Lower lobe of right lung (tissue), 2 donors: ENCODE measurements at places on chromosomes 2 and 18.
A peak's percentile ranks its signal among the peaks of the same experiment; 100 is the strongest.

DNA sequence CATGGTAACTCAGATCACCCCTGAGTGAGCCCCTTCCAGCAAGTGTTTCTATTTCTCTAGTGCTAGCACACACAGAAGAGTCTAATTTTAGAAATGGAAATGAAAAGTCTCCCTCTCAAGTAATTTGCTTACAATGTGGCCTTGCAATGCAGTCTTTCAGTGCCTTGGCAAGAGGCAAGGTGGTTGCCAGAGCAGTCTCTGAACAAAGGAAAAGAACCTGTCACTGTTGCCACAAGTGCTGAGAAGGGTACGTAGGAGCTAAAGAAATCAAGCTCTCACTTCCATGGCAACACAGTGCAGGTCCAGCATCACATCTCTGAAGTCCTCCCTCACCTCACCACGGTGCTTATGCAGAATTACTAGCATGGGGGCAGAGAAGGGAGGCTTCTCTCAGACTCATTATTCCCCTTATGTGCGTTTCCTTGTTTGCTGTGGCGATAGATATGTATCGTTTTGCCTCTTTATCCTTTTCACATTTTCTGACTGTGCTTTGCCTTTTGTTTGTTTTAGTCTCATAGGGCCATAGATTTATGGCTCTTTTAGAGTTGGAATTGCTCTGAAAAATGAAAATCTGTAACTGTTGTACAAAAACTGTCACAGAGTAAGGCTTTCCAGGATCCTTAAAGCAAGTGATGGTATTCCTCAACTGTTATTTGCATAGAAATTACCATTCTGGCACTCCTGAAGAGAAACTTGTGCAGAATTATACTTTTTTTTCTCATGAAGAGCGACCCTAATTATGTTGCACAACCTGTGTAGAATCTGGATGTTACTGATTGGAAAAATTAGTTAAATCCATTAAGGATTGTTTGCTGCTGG, 164.8 kb downstream of the CCDC85A start:
- H3K4me1 ChIP-seq, result no peaks in the 10 kb centered on the region
- no peaks in the 10 kb centered on the region for H3K27me3 ChIP-seq
- H3K27ac ChIP-seq, result no peak overlapping the region

DNA sequence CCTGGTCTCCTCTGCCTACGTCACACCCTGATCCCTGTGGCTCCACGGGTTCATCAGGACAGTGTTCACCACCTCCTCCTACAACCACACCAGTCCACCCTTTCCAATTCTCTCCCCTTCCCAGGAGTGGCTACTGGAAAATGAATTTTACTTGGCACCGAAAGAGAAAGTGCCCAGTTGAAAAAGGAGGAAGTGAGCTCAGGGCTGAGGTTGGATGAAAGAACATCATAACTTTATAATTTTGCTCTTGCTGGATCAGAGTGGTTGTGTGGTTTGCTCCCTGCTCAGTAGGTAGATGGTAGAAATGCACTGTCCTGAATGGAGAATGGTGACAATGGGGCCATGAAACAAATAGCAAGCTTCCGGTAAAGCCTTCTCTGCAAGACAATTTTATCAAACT, 140.3 kb upstream of the DDX18 start:
- no peak overlapping the region for H3K27ac ChIP-seq
- no peaks in the 10 kb centered on the region for H3K36me3 ChIP-seq
- H3K4me1 ChIP-seq, result no peaks in the 10 kb centered on the region

DNA sequence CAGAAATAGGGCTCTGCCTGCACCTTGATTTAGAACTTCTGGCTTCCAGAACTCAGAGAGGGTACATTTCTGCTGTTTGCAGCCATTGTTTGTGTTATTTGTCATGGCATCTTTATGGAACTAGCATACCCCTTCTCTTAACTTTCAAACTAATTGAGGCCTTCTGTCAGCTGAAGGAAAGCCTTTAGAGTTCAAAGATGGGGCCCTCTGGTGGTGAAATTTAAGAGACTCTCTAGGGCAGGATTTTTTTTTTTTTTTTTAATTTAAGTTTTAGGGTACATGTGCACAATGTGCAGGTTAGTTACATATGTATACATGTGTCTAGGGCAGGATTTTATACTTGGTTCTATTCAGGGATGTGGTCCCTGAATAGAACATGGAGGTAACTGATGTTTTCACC, 260.6 kb upstream of the LINC00305 start:
- H3K27me3 ChIP-seq, result no peaks in the 10 kb centered on the region
- no peaks in the 10 kb centered on the region for H3K36me3 ChIP-seq
- H3K4me3 ChIP-seq, result no peak overlapping the region
- H3K27ac ChIP-seq, result no peak overlapping the region
- no peak for DNase-seq

DNA sequence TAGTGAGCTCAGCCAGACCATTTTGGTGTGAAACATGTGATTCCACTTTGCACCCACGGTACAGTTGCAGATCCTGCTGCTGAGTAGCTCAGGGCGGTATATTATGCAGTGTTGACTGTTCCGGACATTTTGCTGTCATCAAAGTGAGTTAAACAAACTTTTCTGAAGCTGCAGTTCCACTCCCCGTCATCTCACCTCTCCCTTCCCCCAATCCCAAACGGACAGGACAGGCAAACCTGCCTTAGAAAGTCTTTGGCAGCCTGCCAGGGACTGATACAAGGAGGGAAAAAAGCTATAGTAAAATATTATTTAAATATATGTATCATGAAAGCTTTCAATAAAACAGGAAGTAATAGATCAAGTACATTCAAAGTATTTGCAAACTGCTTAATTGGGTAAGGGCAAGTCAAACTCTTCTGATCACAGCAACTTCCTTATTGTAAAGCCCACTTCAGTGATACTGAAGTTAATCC, 35.5 kb upstream of the SP5 start:
- no peaks in the 10 kb centered on the region for H3K36me3 ChIP-seq
- no peak overlapping the region for H3K27ac ChIP-seq
- no peaks in the 10 kb centered on the region for H3K27me3 ChIP-seq
- no peaks in the 10 kb centered on the region for H3K4me1 ChIP-seq
- DNase-seq, result no peak
- no peak overlapping the region for H3K4me3 ChIP-seq

DNA sequence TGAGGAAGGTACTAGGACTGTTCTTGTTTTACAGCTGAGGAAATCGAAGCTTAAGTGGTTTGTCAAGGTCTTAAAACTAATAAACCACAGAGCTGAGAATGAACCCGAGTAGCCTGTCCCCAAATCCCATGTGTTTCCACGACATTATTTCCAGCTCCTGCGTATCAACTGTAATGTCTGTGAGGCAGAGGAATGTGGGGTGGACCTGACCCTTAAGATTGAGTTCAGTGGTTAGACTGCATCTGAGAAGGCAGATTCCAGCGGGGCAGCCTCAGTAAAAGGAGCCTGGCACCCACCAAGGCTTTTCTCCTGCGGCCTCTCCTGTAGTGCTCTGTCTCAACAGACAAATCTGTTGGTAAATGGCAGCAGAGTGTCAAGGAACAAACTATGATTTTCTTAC, 81.9 kb upstream of the TMEM178A start:
- H3K27ac ChIP-seq, result no peak overlapping the region
- DNase-seq, result no peak
- H3K4me1 ChIP-seq, result no peaks in the 10 kb centered on the region
- no peak overlapping the region for H3K4me3 ChIP-seq
- no peaks in the 10 kb centered on the region for H3K27me3 ChIP-seq
- no peaks in the 10 kb centered on the region for H3K36me3 ChIP-seq

DNA sequence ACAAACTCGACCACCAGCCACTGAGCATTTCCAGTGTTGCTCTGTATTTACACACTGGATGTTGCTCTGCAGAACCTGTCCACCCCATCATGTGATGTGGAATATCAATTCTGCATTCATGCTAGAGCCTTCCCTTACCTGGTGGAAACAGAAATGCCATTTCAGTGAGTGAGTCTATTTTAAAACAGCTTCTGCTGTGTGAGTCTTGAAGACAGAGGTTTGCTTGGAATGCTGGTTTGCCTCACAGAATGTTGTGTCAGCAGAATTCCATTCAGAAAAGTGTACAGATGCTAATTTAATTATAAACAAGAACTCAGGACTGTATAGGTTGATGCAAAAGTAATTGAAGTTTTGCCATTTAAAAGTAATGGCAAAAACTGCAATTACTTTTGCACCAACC, 118.3 kb downstream of the MAP3K20 start:
- H3K36me3 ChIP-seq, result peaks cover 19% of the 10 kb centered on the region
- no peak overlapping the region for H3K27ac ChIP-seq
- peaks cover 10% of the 10 kb centered on the region for H3K4me1 ChIP-seq
- H3K27me3 ChIP-seq, result no peaks in the 10 kb centered on the region

DNA sequence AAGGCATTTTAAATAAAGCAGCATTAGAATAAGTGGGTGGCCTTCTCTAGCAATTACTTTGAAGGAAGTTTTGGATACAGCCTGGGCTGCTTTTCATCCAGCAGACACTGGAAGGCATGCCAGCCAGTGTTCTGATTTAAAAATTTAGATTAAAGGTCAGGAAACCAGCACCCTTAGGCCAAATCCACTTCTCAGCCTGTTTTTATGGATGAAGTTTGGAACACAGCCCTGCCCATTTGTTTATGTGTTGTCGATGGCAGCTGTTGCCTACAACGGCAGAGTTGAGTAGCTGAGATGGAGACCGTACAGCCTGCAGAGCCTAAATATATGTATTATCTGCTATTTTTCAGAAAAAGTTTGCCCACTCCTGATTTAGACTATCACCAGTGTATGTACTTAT, 313.6 kb upstream of the ACVR2A start:
- DNase-seq, result no peak
- H3K4me3 ChIP-seq, result no peak overlapping the region
- no peaks in the 10 kb centered on the region for H3K27me3 ChIP-seq
- no peaks in the 10 kb centered on the region for H3K36me3 ChIP-seq

DNA sequence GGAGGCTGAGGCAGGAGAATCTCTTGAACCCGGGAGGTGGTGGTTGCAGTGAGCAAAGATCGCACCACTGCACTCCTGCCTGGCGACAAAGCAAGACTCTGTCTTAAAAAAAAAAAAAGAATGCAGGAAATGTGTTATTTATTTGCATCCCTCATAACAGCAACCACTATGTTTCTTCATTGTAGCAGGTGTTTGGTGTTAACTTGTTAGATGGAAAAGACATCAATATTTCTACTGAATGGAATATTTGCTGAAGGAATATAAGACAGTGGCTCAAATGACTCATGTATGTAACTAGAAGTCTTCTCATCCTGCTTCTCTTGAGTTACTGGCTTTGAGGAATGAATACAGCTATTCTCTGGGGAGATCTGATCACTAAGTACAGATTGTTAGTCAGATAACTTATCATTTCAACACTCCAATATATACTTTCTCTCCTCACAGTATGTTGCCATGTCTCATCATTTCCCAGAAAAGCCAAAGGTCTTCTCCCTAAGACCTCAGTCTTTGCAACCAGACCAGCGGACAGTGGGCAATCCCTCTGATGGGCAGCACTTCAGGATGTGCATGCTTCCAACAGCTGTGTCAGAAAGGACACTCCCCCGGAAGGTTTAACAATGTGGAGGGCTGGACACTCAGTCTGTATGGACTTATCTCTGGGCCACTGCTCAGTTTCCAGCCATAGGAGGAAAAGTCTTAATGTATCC, 104.4 kb upstream of the STK17B start:
- H3K4me3 ChIP-seq, result no peak overlapping the region
- no peaks in the 10 kb centered on the region for H3K27me3 ChIP-seq
- DNase-seq, result no peak
- peaks cover 35% of the 10 kb centered on the region for H3K4me1 ChIP-seq
- peak overlapping the region; percentile 25 for H3K27ac ChIP-seq

GRCh38 chr18:505483-506122, 5.1 kb upstream of the COLEC12 start:
- H3K27me3 ChIP-seq, result no peaks in the 10 kb centered on the region
- no peak overlapping the region for H3K4me3 ChIP-seq

DNA sequence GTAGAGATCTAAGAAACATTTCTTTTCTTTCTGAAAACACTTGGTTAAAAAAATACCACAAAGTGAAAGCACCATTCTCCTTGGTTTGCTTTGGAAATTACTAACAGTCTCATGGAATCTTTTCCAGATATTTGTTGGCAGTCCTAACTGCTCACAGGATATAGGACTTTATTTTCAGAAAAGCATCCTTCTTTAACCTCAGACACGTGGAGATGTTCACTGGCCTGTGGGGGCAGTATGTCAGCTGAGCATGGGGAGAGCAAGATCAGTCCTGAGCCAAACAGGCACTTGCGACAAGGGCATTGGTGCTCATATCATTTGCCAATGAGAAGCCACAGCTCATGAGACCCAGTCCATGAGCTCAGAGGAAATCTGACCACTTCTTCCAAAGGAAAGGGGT, 371.9 kb downstream of the NBAS start:
- H3K36me3 ChIP-seq, result peaks cover 18% of the 10 kb centered on the region
- no peak overlapping the region for H3K27ac ChIP-seq
- H3K27me3 ChIP-seq, result no peaks in the 10 kb centered on the region
- no peak for DNase-seq
- no peak overlapping the region for H3K4me3 ChIP-seq
- H3K4me1 ChIP-seq, result no peaks in the 10 kb centered on the region

DNA sequence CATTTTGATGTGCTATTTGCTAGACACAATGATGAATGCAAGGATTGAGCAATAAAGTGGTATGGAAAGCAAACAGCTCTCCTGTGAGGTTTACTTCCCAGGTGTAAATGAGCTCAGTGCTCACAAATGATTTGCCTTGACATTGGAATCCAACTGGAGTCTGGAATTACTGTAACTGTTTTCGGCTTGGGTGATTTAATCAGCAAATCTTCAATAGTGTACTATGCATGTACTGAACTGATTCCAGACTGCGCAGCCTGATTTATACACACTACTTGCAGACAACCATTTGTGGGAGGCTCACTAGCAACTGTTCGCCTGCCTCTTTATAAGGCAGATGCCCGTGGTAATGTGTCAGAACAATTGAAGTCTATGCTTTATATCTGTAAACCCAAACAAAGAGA, 27.9 kb upstream of the SOX11 start:
- no peaks in the 10 kb centered on the region for H3K36me3 ChIP-seq
- no peak overlapping the region for H3K4me3 ChIP-seq
- H3K27ac ChIP-seq, result no peak overlapping the region
- no peak for DNase-seq
- no peaks in the 10 kb centered on the region for H3K4me1 ChIP-seq
